Mesothelial cell of epicardium (in vitro differentiated cells): ENCODE measurements at places on chromosomes 6 and 20. TPM values are rescaled to one million over a fixed set of nuclear protein-coding genes. Genes with fewer than 3 reads are reported as not detected.

- peaks cover 14% of the 10 kb centered on the region for H3K4me1 ChIP-seq
- no peak overlapping the region for H3K27ac ChIP-seq
- H3K27me3 ChIP-seq: peaks cover 69% of the 10 kb centered on the region
Observed at GRCh38 chr6:6546318-6547109, 42.0 kb upstream of the LY86 start.

DNA sequence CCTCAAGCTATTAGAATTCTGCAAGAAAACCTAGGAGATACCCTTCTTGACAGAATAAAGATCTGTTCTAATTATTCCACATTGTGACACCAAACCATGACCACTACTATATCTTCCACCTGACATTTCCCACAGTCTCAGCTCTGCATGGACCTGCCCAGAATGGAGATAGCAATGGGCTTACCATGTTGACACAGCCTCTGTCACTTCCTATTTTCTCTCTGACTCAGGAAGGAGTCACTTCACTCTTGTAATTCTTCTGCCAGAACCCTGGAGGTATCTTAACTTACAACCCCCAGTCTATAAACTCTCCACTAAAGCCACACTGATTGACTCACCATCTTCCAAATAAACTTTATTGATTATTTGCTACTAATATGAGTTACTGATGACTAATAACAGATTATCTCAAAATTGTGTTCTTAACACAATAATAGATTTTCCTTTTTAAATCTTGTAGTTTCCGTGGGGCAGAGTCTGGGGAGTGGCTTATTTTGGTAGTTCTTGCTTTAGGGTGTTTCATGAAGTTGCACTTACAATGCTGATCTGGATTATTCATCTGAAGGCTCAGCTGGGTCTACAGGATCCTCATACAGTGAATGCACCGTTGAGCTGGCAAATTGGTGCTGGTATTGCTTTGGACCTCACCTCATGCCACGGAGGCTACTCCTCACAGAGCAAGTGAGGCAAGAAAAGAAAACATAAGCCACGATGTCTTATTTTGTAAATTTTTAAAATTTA, 869.9 kb downstream of the KIF16B start:
- DNase-seq: no peak
- H3K27me3 ChIP-seq: no peaks in the 10 kb centered on the region
- H3K4me3 ChIP-seq: no peak overlapping the region
- H3K36me3 ChIP-seq: peaks cover 3% of the 10 kb centered on the region
- H3K27ac ChIP-seq: no peak overlapping the region
- H3K4me1 ChIP-seq: peaks cover 11% of the 10 kb centered on the region

- H3K4me3 ChIP-seq: no peak overlapping the region
- DNase-seq: no peak
- H3K27ac ChIP-seq: peak overlapping the region; percentile 53
- no peaks in the 10 kb centered on the region for H3K27me3 ChIP-seq
Observed at GRCh38 chr6:117496383-117496990, 14.0 kb downstream of the DCBLD1 start.

- H3K36me3 ChIP-seq: peaks cover 35% of the 10 kb centered on the region
- DNase-seq: no peak
- H3K27ac ChIP-seq: peak overlapping the region; percentile 7
- no peaks in the 10 kb centered on the region for H3K27me3 ChIP-seq
Observed at GRCh38 chr6:157880534-157880933, 57.5 kb downstream of the SNX9 start.

- DNase-seq: no peak
- H3K27me3 ChIP-seq: no peaks in the 10 kb centered on the region
- no peak overlapping the region for H3K4me3 ChIP-seq
- H3K36me3 ChIP-seq: no peaks in the 10 kb centered on the region
- peaks cover 13% of the 10 kb centered on the region for H3K4me1 ChIP-seq
- H3K27ac ChIP-seq: no peak overlapping the region
Observed at GRCh38 chr6:137851669-137852068, 15.4 kb upstream of the TNFAIP3 start.

LY6G6C gene
- 0.89 to 1.4 TPM (median 1.3 TPM) in 3 replicates for total RNA-seq
